ENCODE measurements at places on chromosomes 2 and 18.

DNA sequence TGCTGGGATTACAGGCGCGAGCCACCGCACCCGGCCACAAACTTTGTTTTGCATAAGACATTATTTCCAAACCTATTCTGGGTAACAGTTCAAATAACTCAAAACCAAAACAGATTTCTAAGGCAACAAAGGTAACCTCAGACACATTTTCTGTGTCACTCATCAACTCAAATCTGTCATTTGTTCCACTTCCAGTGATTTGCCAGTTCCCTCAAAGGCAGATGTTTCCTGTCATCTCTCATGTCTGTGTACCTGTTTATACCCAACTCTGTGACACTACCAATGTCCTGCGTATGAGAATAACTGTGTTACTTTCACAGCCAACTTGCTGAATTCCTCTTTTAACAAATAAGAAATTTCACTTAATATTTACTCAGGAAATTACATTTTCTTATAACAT is 54.4 kb downstream of the SCN3A start:
- DNase-seq = no peak

- no peak for DNase-seq
Measured at GRCh38 chr2:46248171-46248570, 49.0 kb upstream of the EPAS1 start.

DNA sequence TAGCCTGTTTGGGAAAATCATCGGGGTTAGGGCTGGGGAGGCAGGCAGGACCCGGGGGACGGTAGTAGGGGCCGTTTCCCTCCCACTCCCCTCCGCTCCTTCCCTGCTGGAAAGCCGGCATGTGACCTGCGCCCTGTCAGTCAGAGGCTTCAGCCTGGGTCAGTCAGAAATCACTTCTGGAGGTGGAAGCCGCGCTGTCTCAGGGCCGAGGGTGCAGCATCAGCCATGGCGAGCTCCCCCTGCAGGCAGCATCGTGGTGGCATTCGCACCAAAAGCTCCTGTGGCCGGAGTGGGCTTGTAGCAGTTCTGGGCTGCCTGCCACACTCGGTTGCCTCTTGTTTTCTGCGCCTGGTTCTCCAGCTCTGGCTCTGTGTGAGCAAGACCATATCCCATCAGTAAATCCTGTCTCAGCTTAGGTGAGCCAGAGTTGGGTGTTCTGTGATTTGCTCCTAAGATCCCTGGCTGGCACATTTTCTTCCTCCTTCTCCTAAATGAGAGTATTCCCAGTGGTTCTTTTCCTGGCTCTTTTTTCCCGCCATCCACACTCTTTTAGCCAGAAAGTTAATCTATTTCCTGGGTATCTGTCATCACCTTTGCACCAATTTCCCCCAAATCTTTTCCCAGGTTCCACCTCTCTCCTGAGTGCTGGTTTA is 123.9 kb upstream of the CD302 start:
- DNase-seq = peak; percentile 78

DNA sequence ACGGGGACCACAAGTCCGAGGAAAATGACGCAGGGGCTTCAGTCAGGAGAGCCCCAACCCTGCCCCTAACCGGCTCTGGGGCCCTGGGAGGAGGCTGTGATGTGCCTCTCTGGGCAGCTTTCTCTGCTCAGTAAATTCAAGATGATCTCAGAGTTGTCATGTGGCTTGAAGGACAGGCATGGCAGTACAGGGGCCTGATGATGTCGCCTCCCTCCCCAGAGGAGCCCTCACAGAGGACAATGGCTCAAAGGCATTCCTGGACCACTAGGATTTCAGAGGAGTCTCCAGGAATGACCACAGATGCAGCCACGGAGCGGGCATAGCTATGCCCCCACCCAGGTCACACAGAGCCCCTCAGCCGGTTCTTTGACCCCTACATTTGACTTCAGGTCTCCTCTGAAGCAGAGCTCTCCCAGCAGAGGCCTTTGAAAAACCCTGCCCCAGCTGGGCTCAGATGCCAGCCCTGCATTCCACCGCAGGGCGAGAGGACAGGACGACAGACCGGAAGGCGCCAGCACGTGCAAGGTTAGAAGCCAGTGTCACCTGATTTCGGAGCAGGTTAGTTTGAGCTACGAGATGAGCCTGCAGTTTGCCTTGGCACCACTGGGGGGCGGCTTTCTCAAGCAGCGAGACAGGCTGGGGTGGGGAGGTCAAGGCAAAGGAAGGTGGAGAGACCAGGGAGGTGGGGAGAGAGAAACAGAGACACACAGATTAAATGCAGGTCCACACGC is 39.2 kb downstream of the BIN1 start:
- peak; percentile 62 for DNase-seq

- DNase-seq = no peak
Measured at GRCh38 chr2:8626572-8626971, 55.3 kb upstream of the ID2 start.

- no peak for DNase-seq
Measured at GRCh38 chr2:64391940-64392339, 62.0 kb upstream of the LGALSL start.

GRCh38 chr2:85619617-85620016 is 3.6 kb downstream of the USP39 start:
- no peak for DNase-seq

DNA sequence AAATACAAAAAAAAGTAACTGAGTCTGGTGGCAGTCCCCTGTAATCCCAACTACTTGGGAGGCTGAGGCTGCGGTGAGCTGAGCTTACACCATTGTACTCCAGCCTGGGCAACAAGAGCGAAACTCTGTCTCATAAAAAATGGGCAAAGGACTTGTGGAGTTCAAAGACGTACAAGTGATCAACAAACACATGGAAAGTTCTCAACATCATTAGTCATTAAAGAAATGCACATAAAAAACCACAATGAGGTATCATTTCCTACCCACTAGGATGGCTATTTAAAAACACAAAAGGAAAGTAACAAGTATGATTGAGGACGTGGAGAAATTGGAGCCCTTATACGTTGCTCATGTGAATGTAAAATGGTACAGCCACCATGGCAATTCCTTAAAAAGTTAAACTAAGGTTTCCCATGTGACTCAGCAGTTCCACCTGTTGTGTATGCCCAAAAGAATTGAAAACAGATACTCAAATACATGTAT is 52.3 kb downstream of the RAB10 start:
- no peak for DNase-seq

GRCh38 chr2:143123911-143124310 is 5.3 kb upstream of the ARHGAP15 start:
- no peak for DNase-seq

GRCh38 chr2:6167592-6168138 is 475.5 kb downstream of the SOX11 start:
- DNase-seq = no peak

- DNase-seq = no peak
Measured at GRCh38 chr2:64291181-64291580, 147.0 kb upstream of the PELI1 start.

DNA sequence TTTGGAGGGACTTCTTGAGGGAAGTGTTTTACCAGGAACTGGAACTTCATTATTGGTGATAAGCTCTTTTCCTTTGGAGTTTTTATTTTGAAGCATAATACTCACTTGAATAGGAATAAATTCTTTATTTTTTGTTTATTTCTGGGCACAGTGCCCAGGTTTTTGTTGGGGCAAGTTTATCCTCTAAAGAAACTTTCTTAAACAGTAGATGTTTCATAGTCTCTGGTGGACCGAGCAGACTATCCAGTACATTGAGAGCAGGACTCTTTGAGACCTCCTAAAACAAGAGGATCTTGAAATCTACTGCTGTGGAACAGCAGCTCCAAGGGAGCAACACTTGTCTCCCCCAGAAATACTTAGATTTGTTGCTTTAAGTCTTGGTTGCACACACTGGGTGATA is 109.4 kb downstream of the PARD3B start:
- no peak for DNase-seq

DNA sequence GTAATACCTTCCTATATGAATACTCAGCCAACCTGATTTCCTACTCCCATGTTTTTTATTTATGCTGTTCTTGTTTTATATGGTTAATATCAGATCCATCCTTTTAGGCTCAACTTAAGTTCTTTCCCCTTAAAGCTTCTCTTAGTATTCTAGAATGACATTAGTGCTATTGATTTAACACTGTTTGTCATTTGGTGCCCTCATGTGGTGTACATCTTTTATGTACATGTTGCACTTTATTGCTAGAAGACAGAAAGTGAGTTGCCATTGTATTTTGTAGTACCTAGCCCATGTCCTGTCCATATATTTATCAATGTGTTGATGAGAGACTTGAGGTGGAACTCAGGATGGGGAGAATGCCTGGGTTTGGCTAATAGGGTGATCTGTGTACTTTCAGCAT is 2.5 kb downstream of the HTRA2 start:
- DNase-seq = no peak

DNA sequence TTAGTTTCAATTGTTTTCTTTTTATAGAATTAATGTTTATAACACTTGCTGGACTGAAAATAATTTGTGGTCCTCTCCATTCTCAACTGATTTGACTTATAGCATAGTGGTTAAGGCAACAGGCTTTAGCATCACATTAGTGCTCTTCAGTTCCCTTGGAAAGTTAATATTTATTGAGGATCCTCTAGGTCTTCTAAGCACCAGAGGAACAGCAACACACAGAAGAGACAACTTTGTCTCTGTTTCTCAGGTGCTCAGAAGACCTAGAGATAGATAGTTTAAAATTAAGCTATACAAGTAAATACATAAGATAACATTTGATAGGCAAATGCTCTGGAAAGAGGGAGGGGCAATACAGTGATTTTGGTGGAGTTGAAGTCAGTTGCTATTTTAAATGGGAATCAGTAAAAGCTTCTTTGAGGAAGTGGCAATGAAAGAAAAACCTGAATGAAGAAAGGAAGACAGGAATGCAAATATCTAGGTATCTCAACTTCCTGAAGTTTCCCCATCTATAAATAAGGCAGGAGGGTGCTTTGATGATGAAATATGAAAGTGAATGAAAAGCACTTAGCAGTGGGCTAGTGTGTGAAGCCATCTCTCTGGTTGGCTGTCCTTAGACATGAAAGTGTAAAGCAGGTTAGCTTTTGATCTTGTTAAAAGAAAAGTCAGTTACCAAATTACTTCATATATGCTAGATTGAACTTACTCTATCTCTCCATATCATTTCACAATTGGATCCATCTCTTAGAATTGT is 7.9 kb downstream of the NEUROD1 start:
- no peak for DNase-seq

GRCh38 chr2:118495290-118495689 is 352.2 kb downstream of the EN1 start:
- DNase-seq = no peak

DNA sequence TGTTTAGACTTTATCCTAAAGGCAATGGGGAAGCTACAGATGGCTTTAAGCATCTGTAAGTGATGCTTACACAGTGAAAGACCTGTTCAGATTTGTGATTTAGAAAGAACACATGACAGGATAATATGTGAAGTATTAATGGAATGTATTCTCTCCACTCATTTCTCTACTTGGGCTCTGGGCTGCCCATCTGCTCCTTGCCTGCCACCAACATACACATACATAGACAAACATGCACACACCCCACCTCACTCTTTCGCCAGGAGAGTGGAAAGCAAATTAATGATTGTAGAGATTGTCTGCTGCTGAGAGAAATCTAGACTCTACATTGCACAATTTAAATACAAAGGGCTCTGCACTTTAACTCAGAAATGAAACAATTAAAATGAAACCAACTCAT is 61.0 kb upstream of the NFE2L2 start:
- DNase-seq = no peak

- DNase-seq = no peak
Measured at GRCh38 chr2:40332191-40332826, 119.6 kb downstream of the SLC8A1 start.

Measured in stimulated activated CD4-positive, alpha-beta T cell treated with anti-CD3 and anti-CD28 coated beads, Interleukin-12 subunit alpha, Interleukin-12 subunit beta, amount 100 ng/mL, for 4 hours (primary cell).